CD4-positive, alpha-beta memory T cell (primary cell): ENCODE measurements at places on chromosomes 2 and 18.

DNA sequence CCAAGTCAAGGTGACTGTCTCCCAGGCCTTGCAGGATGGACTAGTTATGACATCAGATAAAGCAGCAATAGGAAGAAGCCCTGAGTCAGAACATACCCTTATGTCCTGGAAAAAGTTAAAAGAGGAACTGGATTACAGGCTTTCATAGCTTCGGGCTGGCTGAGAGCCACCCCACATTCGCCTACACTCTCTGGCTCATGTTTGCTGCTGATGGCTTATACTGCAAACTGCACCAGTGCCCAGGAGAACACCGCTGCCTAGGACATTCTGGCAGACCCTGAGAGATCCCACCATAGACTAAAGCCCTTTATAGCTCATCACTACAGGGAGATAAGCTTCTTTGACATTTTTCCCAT is 20.3 kb downstream of the SLC8A1 start:
- DNase-seq: no peak

DNA sequence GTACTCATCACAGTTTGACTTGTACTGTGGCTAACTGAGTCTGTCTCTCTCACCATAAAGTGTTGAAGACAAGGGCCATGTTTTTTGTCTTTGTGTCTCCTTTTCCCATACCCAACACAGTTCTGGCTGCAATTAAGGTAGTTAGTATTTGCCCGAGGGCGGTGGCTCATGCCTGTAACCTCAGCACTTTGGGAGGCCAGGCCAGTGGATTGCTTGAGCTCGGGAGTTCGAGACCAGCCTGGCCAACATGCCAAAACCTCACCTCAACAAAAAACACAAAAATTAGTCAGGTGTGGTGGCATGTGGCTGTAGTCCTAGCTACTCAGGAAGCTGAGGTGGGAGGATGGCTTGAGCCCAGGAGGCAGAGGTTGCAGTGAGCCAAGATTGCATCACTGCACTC is 6.9 kb upstream of the KIF3C start:
- DNase-seq: no peak

DNA sequence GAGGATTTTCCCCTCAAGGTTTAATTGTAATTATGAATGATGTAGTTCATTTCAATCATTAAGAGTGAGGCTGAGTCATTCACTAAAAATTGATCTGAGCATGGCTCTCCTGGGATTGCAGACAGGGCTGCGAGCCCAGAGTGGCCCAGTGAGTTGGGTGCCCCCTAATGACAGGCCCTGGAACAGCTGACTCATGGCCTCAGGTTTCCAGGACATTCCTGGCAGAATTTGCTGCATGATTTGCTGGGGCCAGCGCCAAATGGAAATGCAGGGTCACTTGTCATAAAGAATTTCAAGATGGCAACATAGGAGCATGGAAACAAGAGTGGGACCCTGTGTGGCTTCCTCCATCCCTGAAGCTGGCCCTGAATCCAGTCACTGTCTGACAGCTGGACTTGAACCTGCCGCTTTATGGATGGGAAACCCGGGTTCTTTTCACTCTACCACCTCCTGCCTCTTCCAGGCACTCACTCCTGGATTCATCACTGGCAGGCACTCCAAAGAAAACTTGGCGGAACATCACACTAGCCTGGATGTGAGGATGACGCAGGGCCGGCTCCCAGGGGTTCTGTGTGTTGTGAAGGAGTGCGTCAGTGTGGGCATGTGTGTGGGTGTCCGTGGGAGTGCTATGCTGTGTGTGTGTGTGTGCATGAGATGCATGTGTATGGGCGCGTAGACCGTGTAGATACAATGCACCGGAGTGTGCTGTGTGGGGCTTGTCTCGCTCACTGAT is 15.2 kb downstream of the OTOF start:
- DNase-seq: no peak

- DNase-seq: no peak
Measured at GRCh38 chr2:163493359-163494298, 242.2 kb downstream of the FIGN start.

GRCh38 chr18:51123936-51124486 is 73.5 kb downstream of the MEX3C start:
- DNase-seq: no peak

GRCh38 chr2:201558665-201559064 is 84.6 kb downstream of the TMEM237 start:
- DNase-seq: no peak

DNA sequence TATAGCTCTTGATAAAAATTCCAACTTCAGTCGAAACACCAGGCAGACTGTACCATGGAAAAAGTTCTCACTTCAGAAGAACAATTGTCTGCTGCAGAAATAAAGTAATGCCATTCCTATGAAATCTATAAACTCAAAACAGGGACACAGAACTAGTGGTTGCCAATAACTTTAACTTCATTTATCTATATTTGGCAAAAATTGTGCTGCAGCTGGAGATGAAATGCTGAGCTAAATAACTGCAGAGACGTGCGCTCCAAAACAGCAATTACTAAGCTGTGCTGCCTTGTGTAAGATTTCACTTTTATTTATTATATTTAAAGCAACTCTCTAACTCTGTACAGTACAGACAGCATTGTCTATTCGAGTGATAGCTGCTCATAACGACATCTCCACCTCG is 540.1 kb upstream of the ID2 start:
- DNase-seq: no peak

GRCh38 chr2:201450954-201451291 is 335 bp downstream of the TRAK2 start:
- no peak for DNase-seq

- no peak for DNase-seq
Measured at GRCh38 chr2:216765761-216766262, 70.5 kb upstream of the IGFBP5 start.

- no peak for DNase-seq
Measured at GRCh38 chr2:42867093-42868065, 75.0 kb upstream of the HAAO start.

DNA sequence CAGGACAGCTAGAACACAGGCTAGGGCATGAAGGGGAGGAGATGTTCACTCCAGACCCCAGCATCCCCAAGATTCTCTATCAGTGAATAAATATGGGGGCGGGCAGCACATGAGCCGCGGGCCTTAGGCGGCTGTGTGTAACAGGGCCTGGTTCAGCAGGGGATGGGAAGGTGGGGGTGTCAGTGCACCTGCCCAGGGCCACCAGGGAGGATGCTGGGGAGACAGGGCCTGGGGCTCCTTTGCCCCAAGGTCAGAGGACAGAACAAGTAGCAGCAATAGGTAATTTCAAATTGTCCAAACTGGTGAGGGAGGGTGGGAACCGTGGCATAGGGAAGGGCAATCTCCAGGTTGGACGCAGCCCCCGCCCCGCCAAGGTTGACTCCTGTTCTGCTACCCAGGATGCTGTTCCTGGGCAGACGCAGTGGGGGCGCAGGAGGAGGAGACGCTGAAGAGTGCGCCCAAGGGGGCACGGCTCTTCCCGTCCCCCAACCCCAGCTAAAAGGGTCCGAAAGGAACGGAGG is 16.2 kb downstream of the CYP26B1 start:
- no peak for DNase-seq

GRCh38 chr2:126889496-126890135 is 9.1 kb upstream of the TEX51 start:
- no peak for DNase-seq

GRCh38 chr2:45237850-45238542 is 228.7 kb upstream of the SIX2 start:
- no peak for DNase-seq

DNA sequence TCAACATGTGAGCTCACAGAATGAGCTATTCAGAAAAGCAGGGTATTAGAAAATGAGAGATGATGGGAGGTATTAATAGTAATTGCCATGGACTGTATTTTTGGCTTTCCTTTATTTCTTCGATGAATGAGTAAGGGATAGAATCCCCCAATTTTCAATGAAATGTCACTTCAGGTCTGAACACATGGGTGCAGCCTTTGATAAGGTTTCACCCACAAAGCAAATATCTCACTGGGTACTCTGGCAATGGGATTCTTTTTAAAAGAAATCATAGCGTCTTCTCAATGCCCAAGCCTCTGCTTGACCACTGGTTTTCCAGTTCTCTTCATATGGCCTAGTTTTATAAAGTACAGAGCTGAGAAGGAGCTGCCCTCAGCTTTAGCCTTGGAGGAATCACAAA is 610.5 kb upstream of the FANCL start:
- no peak for DNase-seq

GRCh38 chr2:106982350-106982749 is 96.4 kb upstream of the ST6GAL2 start:
- DNase-seq: no peak

- no peak for DNase-seq
Measured at GRCh38 chr2:33307659-33308270, 168.7 kb upstream of the RASGRP3 start.

DNA sequence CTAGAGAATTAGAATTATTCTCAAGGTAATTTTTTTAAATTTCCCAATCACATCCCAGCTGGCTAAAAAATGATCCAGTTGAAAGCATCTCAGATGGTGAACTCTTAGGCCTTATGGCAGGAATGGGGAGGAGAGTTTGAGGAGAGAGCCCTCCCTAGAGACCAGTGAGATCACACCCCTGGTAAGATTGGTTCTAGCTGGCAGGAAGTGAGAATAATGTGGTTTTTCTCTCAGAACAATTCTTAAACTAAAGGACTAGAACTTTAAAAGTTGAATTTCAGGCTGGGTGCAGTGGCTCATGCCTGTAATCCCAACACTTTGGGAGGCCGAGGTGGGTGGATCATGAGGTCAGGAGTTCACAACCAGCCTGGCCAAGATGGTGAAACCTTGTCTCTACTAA is 120.2 kb downstream of the MYO3B start:
- no peak for DNase-seq

DNA sequence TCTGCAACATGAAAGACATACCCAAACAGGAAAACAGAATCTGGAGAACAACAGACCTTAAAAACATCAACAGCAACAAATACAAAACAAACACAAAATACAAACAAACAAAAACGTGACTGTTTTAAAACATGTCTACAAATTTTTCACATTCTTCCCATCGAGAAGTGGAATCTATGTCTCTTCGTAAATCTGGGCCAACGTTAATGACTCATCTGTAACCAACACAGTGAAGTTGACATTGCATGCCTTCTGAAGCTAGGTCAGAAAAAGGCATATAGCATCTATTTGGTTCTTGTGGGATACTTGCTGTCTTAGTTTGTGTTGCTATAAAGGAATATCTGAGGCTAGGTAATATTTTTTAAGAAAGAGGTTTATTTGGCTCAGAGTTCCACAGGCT is 269.0 kb upstream of the FBXO11 start:
- no peak for DNase-seq

DNA sequence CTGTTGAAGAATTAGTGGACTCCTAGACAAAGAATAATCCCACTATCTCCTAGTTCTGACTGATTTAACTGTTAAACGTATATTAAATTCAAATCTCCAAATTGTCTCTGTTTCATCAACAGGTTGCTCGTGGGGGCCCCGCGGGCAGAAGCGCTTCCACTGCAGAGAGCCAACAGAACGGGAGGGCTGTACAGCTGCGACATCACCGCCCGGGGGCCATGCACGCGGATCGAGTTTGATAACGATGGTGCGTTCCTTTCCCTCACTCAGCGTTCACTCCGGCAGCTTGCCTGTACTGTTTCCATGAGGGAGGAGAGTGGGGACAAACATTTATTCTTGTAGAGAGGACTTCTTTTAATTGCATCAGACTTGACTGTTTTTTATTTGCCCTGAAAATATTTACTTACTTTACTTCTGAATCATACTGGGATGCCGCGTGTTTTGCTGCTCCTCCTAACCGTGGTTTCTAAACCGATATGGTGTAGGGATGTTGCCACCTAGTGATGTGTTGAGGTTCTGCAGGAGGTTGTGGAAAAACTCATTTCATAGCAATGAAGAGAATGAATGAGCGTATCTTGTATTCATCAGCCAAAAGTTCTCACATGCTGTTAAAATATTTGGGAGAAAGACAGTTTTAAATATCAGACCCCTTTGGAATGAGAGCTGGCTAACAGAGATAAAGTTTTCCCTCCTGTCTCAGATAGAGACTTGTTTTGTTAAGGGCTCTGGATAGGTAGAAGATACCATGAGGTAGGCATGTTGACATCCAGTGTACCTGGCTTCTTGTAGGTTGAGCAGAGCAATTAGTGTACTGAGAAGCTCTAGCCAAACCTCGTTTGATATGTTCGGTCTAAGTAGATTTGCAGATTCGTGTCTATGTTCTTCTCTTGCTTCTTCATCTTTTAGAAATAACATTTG is 38.3 kb downstream of the ITGA6 start:
- peak; percentile 77 for DNase-seq

DNA sequence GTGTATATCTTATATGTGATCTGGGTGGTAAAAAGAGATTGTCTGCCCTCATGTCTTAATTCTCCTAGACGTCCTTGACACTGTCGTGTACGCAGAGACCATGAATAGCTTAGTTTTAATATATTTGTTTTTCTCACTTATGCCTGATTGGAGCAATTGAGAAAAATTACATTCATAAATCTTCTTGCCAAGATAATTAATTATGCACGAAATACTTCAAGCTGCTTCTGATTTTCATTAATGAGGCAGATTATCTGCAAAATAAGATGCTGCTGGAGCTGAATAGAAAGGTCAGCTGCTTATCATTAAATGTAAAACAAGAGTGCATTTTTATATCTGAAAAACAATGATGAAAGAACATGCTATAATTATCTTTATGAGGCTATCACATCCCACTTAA is 95.9 kb downstream of the CCDC141 start:
- no peak for DNase-seq

DNA sequence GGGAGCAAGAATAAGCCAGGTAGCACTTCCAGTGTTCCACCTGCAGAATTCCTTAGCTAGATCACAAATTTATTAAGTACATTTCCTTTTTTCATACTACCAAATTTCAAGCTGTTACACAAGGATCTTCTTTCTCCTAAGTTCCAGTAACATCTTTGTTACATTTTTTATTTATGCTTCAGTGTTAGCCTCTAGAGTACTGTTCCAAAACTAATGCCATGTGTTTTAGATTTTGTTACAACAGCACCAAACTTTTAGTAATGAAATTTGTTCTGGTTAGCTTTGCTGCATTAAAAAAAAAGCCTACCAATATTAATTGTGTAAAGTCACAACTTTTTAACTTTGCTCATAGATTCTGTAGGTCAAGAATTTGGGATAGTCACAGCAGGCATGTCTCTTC is 161.1 kb downstream of the CAMKMT start:
- no peak for DNase-seq

DNA sequence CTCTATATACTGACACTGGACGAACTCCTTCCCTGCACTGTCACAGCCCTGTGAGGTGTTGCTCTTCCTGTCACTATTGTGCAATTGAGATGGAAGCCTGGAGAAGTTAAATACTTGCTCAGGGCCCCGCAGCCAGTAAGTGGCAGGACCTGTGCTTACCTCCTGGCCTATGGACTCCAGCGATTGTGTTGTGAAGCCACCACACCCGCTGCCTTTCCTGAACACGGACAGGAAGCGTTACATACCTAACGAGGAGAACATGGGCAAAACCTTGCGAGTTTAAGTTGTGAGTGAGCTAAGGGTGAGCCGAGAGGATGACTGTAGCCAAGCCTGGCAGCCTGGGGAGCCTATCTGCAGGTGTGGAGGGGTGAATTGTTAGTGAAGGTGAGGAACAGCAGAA is 26.1 kb downstream of the RAB31 start:
- DNase-seq: no peak

- no peak for DNase-seq
Measured at GRCh38 chr2:116696223-116696622, 1118.3 kb upstream of the DDX18 start.

- DNase-seq: no peak
Measured at GRCh38 chr2:144595279-144595678, 75.4 kb upstream of the ZEB2 start.
